Foreskin keratinocyte (primary cell): ENCODE measurements at places on chromosomes 13 and 19. TPM values are rescaled to one million over a fixed set of nuclear protein-coding genes. Genes with fewer than 3 reads are reported as not detected.

- no peak for DNase-seq
These were observed 151.6 kb downstream of the IER2 start for GRCh38 chr19:13301627-13302334.

The GJB6 gene
- total RNA-seq, result 8.7 and 19.0 TPM in 2 replicates

The PSG2 gene
- not detected in 2 replicates for total RNA-seq

DNA sequence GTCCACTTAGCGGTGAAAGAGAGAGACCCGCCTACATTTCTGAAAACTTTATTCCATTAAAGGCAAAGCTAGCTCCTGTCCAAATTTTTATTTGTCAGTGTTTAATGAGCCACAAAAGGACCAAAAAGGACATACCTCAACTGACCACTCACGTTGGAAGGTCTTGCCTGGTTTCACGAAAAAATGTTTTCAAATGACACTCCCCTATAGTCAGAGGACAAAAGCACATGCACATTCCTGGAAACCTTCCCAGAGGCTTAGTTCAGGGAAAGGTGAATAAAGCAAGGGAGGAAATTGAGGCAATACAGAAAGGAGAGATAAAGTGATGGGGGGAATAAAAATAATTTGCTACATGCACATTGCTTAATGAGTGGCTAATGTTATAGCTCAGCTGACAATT, 55.6 kb downstream of the DOCK9 start:
- no peak for DNase-seq

The ZNF98 gene
- total RNA-seq, result 0.21 and 0.54 TPM in 2 replicates

DNA sequence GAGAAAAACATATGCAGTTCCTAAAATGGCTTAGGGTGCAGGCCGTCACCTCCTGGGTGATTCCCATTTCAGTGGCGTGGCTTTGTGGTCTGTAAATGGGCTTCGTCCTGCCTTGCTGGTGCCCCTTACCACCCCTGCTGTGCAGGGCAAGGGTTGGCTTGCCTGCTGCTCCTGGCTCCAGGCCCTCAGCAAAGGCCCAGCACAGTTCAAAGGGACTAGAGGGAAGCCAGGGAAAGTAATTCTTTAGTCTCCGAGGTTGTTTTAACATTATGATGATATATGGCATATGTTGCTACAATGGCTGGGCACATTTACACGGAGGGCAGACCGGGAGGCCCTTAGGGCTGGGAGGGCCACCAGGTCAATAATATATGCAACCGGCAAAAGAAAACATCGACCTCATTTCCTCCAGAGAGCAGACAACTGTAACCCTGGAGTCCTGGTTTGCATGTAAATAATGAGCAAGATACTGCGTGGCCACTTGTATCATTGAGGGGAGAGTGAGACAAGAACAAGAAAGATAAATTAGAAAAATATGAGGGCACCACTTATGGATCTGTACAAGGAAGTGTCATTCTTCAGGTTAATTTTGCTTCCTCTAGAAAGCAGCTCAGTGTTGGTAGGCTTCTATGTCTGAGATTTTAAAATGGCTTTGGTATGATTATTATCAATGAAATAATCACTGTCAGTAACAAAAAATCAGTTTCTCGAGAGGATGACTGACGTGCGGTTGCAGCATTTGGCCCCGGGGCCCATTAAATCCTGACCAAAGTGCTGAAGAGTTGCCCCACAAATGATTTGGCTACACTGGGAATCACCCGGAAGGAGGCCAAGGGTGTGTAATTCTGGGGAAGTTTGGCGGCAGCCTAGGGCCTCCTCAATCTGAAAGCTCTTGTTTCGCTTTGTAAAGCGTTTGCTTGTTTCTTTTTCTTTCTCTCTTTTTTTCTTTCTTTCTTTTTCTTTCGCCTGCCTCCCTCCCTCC, 32.8 kb upstream of the URI1 start:
- DNase-seq, result no peak

GRCh38 chr19:5342573-5343201, 2.1 kb upstream of the PTPRS start:
- DNase-seq, result no peak

GRCh38 chr19:1261798-1262622, 7.1 kb upstream of the CIRBP start:
- no peak for DNase-seq

The ZSCAN1 gene
- not detected in 2 replicates for total RNA-seq

DNA sequence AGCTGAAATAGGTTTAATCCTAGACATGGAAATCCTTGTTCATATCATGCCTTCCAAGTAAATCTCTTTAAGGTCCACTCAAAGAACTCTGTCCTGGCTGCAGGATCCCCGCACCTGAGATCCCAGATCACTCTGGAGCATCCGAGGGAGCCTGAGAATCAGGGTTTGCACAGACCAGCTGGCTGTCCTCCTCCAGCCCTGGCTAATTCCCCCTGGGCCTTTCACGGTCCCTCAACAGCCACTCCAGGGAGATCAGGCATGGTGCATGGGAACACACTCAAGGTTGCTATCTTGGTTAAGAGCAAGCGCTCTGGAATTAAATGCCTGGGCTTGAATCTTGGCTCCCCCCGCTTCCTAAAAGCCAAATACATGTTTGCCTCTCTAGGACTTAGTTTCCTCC, 130.8 kb downstream of the IRS2 start:
- no peak for DNase-seq

The RB1 gene
- total RNA-seq, result 30.4 and 32.8 TPM in 2 replicates

DNA sequence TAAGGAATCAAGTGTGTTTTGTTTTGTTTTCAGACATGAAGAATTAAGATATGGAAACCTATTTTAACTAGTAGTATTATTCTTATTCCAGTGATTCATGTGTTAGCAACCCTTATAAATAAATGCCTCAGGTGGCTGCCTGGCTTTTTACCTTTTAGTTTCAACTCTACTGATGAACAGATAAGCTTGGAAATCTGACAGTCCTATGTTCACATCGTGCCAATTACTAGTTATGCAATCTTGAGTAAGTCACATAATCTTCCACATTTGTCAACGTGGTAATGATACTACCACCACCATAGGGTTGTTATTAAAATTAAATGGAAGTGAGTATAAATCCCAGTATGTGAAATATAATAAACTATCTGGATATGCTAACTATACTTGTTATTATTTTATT, 64.3 kb downstream of the TBC1D4 start:
- DNase-seq, result peak; percentile 24

The PROZ gene
- not detected in 2 replicates for total RNA-seq

The TSSK6 gene
- total RNA-seq, result 0.44 and 0.53 TPM in 2 replicates

The SIAH3 gene
- 0.28 and 0.48 TPM in 2 replicates for total RNA-seq

GRCh38 chr19:7191946-7192691, 102.1 kb downstream of the INSR start:
- no peak for DNase-seq

The ERCC2 gene
- 32.1 and 36.9 TPM in 2 replicates for total RNA-seq

The NCAN gene
- not detected in 2 replicates for total RNA-seq

- no peak for DNase-seq
These were observed 1.2 kb downstream of the AKT1S1 start for GRCh38 chr19:49875857-49876421.

DNA sequence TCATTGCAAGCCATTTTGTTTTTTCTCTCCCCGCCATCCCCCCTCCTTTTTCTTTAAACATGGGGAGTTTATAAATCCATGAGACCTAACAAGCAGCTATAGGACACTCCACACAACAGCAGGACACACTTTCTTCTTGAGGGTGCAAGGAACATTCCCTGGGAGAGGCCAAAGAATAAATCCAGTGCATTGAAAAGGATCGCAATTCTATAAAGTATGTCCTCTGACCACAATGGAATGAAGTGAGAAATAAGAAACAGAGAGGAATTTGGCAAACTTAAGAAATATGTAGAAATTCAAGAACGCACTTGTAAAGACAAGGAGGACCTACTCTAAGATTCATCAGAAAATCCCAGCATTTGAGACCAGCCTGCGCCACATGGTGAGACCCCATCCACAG, 11.9 kb downstream of the KLF2 start:
- DNase-seq, result no peak

DNA sequence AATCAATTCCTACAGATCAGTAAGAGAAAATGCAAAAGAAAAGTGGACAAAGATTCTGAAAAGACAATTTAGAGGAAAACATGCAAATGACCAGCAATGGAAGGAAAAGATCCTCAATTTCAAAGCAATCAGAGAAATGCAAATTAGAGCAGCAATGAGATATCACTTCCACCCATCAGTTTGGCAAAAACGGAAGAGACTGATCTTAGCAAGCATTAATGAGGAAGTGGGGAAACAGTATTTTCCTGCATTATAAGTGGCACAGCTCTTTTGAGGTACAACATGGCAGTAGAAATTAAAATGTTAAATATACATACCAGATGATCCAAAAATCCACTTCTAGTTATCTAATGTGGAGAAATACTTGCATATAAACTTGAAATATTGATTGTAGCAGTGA, 69.1 kb upstream of the SLC7A1 start:
- DNase-seq, result no peak

The ZNF525 gene
- total RNA-seq, result 9.0 and 10.2 TPM in 2 replicates

The PGLYRP1 gene
- total RNA-seq, result not detected in 2 replicates

GRCh38 chr13:94087100-94087499, 392.4 kb downstream of the DCT start:
- no peak for DNase-seq

The PALM3 gene
- total RNA-seq, result not detected in 2 replicates

- no peak for DNase-seq
These were observed 109.5 kb upstream of the TSC22D1 start for GRCh38 chr13:44685641-44686040.

GRCh38 chr13:73616861-73617260, 517.3 kb downstream of the KLF12 start:
- no peak for DNase-seq

GRCh38 chr19:15550273-15550672, 41.9 kb downstream of the CYP4F22 start:
- DNase-seq, result no peak

DNA sequence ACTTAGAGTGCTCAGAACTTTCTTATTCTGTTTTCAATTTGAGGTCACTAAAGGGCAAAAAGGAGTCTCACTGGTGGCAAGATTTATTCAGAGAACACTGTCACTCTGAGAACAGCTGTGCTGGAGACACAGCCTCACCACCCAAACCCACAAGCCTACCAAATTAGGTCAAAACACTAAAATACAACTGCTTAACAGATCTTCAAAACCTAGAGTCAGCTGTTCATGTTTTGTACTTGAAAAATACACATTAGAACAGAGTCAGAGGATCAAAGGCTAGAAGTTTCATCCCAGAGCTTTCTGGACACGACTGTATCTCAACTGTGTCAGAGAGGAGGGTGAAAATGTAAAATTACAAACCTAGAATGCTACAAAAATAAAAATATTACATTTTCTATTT, 89.3 kb downstream of the MIPEP start:
- DNase-seq, result no peak

DNA sequence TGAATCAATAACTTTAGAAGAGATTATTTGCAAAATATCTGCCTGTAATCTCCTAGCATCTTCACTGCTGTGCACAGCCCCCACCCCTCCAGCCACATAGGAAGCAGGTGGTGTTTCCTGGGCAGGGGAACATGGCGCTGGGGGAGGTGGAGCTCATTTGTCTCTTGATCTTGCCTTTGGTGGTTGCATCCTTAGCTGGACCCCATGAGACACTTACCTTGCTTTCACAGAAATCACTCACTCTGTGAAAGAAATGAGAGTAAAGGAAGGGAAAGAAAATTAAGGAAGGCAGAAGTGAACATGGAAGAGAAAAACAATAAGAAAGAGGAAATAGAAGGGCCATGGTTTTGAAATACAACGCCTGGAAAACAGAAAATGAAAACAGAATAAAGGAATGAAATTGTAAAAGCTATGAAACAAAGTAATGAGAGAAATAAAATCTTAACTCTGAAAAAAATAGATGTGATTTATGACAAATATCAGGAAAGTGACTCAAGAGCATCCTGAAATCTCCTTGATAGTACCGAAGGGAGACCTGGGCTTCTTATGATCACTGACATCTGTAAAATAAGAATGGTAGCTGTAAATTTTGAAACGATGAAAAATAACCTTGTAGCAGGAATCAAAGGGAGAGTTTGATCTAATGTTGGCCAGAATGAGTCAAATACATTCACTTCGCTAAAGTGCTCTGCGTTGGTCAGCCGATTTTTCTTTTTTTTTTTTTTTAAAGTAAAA, 17.2 kb upstream of the RNASEH2B start:
- DNase-seq, result no peak

The MED29 gene
- 15.2 and 16.9 TPM in 2 replicates for total RNA-seq

DNA sequence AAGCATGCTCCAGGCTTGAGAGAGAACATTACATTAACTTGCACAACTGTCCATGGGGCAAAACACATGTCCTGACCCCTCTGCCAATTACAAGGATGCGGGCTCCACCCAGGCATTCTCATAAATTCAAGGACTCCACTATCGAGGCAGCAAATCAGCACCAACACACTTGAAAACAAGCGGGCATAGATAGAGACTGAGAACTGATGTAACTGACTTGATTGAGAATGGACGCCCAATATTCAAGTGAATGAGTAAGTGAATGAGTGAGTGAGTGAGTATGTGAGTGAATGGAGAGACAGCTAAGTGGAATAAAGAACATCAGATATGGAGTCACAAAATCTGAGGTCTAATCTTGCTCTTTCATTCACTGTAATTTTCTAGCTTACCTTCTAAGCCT, 75.0 kb upstream of the VSTM2B start:
- DNase-seq, result no peak

The GPR32 gene
- total RNA-seq, result not detected in 2 replicates

The MUC16 gene
- not detected in 2 replicates for total RNA-seq

DNA sequence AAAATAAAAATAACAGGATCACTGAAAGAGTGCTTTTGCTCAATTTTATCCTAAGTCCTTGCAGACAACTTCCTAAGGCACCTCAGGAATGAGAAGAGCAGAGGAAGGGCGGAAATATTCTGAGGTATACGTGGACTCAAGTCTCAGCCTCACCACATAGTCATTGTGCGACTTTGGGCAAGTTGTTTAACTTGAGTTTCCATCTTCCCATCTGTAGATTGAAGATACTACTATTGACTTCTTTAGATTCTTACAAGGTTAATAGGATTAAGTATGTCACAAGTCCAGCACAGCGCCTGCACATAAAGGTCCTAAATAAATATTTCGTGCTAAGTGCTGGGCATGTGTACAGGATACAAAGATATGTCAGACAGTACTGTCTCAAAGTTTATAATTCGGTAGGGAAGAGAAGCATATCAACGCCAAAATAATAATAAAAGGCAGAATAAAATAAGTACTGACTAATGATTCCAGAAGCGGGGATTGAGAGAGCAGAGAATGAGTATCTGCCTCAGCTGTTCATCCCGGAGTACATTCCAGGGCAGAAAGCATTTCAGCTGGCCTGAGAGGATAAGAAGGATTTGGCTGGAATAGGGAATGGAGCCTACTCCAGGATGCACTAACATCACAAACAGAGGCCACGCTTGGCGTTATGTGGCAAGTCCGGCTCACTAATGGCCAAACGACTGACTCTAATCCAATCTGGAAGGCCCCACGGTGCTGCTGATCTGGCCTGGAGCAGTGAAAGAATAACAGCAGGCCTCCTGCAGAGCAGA, 139.7 kb downstream of the FLT1 start:
- DNase-seq, result no peak

The SIGLEC10 gene
- total RNA-seq, result not detected in 2 replicates
